IPS-NIHi11 (cell line): ENCODE measurements at places on chromosomes 1 and 21.

DNA sequence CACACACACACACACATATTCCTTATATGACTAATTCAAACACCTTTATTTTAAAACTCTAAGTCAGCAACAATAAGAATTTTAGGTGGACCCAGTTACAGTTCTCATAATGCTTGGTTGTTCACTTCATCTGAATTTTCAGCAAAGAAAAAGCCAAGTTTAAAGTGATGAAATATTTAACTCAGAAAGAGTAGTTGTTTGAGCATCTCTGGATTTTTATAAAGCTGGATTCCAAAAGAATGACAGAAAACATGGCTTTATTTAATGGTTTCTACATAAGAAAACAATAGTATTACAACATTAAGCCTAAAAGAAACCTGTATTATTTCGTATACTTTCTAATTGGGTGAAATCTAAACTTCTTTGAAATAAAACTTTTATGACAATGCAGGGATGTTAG, 54.2 kb upstream of the ADAMTS5 start:
- no peak for DNase-seq

GRCh38 chr1:56424744-56425493, 154.4 kb downstream of the PLPP3 start:
- no peak for DNase-seq

DNA sequence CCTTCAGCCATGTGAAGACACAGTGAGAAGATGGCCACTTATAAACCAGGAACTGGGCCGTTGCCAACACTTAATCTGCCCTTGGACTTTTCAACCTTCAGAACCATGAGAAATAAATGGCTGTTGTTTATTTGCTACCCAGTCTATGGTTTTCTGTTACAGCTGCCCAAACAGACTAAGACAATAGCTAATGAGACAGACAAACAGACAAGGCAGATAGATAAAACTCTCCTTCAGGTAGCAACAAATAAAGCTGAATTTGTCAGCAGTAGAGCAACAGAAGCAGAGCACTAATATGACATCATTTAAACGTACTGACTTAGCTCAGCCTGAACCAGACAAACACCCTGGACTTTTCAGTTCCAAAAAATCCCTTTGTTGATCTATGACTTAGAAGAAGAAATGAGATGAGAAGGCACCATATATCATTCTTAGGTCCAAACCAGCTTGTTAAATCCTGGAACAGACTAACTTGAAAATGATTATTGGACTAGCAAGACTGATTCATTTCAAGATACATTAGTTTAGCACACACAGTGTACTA, 27.0 kb downstream of the ZZZ3 start:
- DNase-seq = no peak

- DNase-seq = no peak
These were observed 13.3 kb upstream of the TTF2 start for GRCh38 chr1:117046781-117047180.

DNA sequence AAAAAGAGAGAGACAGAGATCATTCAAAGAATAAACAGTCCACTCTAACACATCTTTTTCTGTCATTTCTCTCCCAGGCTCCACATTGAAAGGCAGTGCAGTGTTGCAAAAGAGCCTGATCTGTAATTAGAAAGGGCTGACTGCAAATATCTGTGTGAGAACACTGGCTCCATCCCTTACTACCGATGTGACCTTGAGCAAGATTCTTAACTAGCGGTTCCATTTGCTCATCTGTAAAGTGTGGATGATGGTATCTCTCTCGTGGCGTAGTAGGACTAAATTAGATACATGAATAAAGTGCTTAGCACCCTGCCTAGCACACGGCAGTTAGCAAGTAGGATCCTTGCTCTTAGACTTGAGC, 26.9 kb upstream of the SLC44A3 start:
- DNase-seq = no peak

GRCh38 chr1:196677781-196678509, 26.1 kb downstream of the CFH start:
- no peak for DNase-seq

DNA sequence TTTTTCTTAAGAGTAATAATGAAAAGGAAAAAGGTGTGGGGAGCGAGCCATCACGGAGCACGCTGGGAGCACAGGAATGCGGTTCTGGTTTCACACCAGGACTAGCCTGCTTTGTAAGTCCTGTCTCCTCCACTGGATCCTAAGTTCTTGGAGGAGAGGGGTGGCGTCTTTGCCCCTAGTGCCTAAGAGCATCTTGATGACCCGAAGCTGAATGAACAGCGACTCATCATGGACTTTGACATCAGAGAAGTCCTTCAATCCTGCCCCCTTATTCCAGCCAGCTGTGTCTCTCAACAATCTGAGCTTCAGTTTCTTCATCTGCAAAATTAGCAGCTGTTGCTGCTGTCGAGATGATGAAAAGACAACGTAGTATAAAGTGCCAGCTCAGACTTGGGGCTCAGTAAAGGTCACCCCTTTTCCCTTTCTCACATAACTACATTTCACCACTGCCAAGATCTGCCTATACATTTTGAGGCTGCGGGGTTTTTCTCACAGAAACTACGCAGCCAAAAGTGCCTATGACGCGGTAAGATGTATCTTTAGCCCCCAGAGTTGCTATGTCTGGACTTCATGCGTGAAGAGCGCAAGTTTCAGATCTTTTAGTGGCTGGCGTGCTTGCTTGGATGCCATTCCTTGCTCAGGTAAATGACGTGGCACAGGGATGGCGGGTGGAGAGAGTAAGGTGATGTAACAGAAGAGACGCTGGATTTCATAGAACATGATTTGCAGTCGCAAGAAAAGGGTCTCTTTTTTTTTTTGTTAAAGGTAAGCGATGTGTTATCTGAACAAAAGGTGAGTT, 4.9 kb upstream of the PRDM2 start:
- DNase-seq = no peak

DNA sequence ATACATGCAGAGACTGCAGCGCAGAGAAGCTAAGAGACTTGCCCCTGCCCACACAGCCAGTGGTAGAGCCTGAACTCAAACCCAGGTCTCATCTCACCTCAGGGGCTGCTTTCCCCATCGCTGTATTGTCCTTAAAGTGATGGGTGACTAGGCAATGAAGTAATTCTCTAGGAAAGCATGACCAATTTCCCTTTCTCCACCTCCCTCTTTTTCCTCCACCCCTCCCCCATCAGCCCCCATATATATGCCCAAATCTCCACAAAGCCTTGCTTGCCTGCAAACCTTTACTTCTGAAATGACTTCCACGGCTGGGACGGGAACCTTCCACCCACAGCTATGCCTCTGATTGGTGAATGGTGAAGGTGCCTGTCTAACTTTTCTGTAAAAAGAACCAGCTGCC, at the start of gene IL24:
Gene IL24 (plus strand): TSS at position 269 of the 400 bp plus-strand sequence. CDS start 390 bp downstream, outside the sequence.
- no peak for DNase-seq

DNA sequence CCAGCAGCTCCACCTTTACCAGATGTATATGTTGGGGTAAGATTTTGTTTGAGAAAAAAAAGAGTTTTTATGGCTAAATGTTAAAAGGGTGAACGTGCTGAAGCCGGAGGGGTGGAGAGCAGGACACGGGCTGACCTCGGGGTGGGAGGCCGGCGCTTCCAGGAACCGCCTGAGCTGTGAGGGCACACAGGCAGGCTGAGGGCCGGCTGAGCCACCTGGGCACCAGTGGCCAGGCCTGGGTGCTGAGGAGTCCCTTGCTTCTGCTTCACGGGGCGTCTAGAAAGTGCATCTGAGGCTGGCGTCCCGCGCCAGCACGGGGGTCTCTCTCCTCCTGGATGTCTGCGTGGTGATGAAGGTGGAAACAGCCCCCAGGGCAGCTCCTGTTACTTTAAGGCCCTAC, 33.6 kb upstream of the ADARB1 start:
- no peak for DNase-seq

- no peak for DNase-seq
These were observed 47.0 kb downstream of the SLC37A1 start for GRCh38 chr21:42560517-42561179.

DNA sequence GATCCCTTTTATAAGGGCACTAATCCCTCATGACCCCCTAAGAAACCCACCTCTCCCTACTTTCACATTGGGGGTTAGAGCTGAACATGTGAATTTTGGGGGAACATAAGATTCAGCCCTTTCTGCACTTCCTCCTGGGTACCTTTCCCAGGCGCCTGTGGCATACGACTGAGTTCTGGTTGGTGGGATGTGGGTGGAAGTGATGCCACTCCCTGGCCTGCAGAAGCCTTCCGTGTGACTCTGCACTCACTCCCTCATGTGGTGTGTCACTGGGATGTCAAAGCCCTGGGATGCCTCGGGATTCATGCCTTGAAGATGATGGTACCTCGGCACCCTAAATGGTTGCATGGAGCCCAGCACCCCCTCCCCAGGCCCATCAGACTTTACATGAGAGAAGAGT, 28.3 kb upstream of the VASH2 start:
- DNase-seq = no peak

GRCh38 chr1:63931468-63931867, 157.7 kb downstream of the ROR1 start:
- no peak for DNase-seq

DNA sequence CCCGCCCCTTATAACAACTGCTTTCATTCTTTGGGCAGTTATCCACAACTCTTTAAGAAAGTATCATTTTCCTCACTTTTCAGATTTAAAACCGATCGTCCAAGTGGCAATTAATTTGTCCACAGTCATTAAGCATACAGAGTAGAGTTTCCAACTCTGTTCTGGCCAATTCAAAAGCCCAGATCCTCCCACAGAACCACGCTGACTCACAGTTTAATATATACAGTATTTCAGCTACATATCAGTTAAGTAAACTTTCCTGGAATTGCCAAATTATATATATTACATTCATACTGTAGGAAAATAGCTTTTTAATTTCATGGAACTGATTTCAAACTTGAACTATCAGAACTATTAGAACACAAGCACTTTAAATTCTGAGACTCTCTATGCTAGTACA, 163.8 kb upstream of the ESRRG start:
- DNase-seq = no peak

- DNase-seq = no peak
These were observed 136.4 kb downstream of the AKT3 start for GRCh38 chr1:243713470-243714186.

- DNase-seq = peak; percentile 55
These were observed 81.8 kb downstream of the PHTF1 start for GRCh38 chr1:113677250-113678158.

DNA sequence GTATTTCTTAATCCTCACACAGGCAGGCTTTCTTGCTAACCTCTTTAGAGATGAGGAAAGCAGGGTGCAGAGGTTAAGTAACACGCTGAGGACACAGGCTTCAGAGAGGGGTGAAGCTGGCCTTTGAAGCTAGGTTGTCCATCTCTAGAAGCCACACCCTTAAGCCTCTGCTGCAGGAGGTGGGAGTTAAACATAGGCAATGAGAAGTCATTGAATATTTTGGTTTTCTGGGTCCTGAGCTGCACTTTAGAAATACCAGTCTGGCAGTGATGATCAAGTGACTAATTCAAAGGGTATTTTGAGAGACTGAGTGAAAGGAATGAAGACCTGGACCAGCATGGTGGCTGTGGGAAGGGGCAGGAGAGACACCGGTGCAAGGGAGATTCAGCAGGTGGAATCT, 9.9 kb downstream of the KCNJ15 start:
- DNase-seq = no peak

- no peak for DNase-seq
These were observed 62.6 kb downstream of the COP1 start for GRCh38 chr1:176144526-176144925.

DNA sequence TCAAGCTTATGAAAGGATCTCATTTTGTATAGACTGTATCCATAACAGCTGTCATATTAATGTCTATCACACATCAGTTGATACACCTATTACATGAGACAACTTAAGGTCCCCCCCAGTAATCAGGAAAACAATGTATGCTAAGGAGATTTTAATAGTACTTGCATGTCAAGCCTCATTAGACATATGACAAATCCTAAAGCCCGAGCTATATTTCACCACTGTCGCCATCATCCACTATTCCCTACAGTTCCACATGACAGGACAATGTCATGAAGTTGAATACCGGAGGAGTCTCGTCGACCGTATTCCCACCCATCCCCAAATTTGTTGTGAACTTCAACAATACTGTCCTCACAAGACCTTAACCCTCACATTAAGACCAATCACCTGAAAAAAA, 3.4 kb downstream of the HMGN1 start:
- no peak for DNase-seq

DNA sequence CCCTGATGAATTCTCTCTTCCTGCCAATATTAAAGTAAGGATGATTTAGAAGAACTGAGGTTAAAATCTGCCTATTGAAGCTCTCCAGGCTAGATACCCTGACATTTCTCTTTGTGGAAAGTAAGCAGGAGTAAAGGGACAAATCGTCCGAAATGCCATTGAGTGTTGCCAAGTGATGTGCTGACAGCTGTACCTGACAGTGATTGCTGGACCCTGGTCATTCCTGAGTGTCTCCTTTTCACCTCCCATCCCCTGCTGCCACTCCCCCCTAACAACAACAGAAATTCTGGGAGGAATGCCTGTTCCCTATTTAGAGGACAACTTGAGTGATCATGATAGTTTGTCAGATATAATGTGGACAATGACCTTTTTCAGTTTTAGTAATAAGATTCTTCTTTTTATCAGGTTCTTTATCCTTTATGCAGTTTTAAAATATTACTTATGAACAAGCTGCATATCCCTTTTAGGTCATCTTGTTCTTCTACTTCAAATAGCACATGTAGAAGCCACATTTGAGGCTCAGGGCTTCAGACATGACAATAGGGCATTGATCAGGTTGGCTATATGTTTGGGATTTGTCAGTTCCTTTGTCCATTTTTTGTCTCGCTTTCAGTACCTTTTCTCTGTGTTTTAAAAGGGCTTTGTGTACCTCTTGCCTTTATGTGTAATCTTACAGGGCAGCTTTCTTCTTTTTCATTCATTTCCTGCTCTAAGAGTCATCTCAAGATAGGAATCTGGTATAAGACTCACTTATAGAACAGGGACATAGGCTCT, 56.0 kb downstream of the ITSN1 start:
- DNase-seq = no peak

DNA sequence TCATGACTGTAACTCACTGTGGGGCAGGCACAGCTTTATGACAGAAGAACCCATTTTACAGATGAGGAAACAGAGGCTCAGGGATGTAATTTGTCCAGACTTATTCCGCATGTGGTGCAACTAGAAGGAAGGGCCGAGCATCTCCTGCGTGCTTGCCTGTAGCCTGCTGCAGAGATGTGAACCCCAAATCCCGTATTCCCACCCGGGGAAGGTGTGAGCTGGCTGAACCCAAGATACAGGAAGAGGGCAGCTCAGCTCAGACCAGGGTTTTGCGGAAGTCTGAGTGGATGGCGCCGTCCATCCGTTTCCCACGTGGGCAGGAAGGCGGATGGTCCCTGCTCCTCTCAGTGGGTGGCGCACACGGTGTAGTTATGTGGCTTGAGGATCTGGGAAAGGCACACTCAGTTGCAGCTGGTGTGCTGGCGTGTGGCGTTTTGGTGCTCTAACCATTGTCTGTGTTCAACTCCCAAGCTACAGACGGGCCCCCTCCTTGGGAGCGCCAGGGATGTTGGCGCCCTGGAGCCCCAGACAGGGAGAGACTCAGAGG, 1.2 kb downstream of the CROCC start:
- peak; percentile 23 for DNase-seq

GRCh38 chr21:42579456-42580075, 65.9 kb downstream of the SLC37A1 start:
- DNase-seq = no peak
